ENCODE measurements at places on chromosomes 16 and 17.

DNA sequence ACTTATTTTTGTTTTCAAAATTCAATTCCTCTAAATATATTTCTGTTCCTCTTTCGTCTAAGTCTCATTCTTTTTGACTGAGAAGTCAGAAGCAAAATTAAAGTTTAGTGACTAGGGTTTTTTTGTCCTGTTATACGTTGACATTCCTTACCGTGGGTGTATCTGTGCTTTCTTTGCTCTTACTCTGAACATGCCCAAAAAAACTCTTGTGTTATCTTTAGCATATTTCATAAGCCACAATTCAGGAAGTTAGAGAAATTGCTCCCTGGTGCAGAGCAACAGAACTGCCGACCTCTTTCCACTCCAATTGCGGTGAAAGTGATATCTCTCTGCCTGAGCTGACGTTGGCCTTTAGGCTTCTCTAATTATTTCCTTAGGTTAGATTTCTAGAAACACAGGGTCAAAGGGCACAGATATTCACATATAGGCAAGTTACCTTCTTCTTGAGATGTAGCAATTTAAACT is 65.7 kb downstream of the CENPV start:
- no peak for DNase-seq

DNA sequence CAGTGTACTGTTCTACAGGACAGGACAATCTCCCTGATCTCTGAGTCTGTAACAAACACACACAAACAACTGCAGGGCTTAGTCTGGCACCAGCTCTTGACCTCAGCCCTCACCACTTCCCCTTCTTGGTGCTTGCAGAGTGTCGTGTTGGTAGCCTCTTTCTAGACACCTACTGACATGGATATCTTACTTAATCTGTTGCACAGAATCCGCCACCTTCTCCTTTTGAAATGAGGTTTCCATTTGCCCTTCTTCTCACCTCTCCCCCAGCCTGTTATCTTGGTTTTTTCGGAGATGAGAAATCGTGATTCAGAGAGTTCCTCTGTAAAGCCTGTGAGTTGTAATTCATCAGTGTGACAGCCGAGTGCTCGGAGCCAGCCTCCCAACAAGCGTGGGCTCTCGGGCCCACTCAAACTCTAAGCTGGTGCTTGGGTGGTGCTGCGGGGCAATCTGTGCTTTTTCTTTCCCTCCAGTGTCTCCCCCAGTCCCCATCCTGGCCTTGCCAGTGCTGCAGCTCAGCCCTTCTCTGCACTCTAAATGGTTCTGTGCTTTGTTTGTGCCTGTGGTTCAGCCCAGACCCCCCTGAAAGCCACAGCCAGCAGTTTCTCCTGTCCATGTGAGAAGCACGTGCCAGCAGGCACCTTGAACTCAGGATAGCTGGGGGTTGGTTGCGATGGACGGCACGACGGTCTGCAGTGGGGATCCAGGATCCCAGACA is 28.1 kb downstream of the KIAA0513 start:
- peak; percentile 17 for DNase-seq

GRCh38 chr17:6636105-6636504 is 4.4 kb downstream of the KIAA0753 start:
- DNase-seq, result no peak

- DNase-seq, result no peak
Observed at GRCh38 chr17:56798916-56799315, 34.8 kb downstream of the C17orf67 start.

- no peak for DNase-seq
Observed at GRCh38 chr17:21194703-21195102, 19.3 kb downstream of the TMEM11 start.

GRCh38 chr17:72177738-72178137 is 56.9 kb downstream of the SOX9 start:
- DNase-seq, result no peak

DNA sequence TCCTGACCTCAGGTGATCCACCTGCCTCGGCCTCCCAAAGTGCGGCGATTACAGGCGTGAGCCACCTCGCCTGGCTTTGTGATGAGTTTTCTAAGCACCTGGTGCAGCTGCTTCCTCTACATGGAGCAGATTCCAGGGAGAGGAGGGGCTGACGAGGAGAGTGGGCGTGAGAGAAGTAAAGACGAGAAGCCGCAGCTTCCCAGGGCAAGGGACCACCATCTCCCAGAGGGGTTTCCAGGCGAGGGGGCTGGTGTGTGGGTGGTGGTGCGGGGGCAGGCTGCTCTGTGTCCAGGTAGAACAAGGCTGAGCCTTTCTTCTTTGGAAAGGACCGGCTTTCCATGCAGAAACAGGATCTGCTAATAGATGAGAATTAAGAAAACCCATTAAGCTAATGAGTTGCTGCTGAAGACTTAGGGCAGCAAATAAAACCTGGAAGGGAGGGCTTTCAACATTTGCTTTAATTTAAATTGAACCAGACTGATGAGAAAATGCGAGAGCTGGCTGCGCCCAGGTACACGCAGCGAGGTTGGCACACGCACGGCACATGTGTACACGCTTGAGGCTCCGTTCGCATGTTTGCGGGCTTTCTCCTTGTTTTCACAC is 236.7 kb downstream of the RBFOX3 start:
- DNase-seq, result no peak

- no peak for DNase-seq
Observed at GRCh38 chr16:71528863-71529262, 2.6 kb downstream of the CHST4 start.

DNA sequence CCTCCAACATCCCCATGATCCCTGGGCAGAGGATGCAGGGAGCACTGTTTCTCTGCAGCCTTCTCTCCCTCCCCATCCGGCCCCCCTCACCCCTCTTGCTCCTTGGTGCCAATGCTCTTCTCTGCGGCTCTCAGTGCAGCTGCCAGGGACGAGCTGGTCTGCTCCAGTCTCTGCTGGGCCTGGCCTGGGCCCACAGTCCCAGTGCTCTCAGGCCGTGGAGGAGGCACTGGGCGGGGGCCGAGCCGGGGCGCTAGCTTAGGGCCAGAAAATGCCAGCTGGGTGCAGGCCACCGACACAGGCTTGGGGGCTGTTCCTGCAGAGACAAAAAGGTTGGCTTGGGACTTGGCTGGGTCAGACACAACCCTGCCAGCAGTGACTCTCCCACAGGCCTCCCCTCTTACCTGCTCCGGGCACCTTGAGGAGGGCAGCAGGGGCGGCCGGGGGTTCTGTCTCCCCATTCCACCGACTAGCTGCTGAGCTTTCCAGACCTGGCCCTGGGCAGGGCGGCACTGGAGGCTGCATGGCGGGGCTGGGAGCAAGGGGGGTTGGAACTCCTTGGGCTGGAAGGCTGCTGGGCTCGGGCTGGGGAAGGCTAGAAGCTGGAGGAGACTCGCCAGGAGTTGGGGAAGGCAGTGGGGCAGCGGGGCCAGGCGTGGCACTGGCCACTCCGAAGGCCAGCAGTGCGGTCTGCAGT is 13.8 kb downstream of the CASKIN2 start:
- DNase-seq, result no peak

- no peak for DNase-seq
Observed at GRCh38 chr16:57809276-57810196, 7.2 kb upstream of the KIFC3 start.

GRCh38 chr16:51971184-51971583 is 575.8 kb downstream of the TOX3 start:
- DNase-seq, result no peak

DNA sequence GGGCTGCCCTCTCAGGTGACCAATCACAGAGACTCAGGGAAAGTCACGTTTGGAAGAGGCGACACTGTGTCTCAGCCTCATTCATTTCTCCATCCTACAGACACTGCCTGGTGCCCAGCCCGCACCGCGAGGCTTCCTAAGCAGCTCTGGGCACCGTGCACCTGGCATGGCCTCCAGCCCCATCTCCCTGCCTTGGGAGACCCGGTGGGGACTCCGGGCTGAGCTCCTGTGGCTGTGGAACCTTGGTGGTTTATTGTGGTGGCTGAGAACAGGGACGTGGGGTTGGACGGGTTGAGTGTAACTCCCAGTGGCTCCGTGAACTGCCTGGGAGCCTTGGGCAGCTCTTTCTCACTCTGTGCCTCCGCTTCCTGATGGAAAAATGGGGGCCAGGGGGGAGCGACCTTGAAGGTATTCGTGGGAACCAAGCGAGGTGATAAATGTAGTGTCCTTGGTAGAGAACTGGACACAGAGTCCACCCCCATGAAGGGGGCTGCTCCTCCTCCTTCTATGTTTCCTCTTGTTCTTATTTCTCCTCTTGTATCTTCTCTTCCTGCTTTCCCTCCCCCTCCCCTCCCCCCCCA is 215.4 kb downstream of the SEC14L1 start:
- no peak for DNase-seq

DNA sequence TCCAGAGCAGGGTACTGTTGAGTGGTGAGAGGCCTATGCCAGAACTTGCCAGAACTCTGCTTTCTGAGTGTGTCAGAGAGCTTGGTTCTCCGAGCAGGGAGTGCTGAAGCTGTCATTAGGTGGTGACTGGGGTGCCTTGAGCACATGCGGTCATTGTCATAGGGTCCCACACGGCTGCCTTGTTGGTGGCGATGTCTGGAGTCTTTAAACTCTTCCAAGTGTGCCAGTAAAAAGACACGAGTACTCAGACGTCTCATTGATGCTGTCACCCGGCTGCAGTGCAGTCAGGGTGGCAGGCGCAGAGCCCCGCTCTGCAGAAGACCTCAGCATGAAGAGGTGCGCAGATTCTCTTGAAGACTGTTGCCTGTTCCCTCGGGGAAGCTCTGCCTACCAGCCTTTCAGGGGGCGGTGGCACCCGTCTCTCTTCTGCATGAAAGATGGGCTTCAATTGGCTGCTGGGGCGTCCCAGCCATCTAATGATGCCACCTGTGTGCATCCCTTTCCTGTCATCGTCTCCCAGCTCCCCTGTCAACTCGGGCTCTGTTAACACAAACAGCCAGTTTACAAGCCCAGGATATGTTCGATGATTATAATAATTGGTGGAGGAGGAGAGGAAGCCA is 58.3 kb downstream of the NKD1 start:
- no peak for DNase-seq

GRCh38 chr17:19833914-19834313 is 33.8 kb downstream of the ULK2 start:
- DNase-seq, result no peak

DNA sequence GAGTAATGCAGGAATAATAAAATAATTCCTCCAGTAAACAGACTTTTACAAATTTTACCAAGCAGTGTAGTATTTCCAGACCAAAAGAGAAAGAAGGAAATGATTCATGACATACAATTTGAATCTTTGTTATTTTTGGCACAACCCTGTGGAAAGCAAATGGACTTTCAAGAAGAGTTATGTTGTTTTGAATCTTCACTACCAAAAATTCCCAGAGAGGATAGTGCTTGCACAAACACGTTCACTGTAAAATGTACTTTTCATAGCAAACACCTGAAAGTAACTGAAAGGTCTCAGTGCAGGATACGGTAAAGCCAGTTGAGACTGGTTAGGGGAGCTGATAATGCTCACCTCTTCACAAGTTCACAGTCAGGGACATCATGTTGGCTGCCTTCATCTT is 107.1 kb downstream of the USP22 start:
- DNase-seq, result no peak

DNA sequence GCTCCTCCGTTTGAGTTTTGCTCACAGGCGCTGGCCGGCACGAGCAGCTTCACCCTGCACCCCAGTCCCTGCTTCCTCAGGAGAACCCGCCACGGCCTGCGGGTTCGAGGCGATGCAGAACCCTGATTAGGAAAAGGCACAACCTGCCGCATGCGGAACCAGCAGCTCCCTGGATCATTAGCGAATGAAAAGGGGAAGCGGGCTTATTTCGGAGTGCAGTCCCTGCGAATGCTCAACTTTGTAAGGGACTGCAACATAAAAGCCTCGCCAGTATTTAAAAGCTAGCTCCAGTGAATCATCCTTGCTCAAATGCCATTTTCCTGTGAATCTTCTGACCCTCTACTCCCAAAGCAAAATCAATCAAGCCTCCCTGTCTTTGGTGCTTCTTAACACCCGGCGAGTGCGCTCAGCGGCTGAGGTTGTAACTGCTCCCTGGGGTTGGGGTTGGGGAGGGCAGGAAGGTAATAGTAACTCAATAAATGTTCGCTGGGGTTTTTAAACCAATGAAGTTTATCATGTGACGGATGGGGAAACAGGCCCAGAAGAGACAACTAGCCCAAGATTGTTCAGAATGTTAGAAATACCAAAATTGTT is 678 bp upstream of the AKAP10 start:
- no peak for DNase-seq

- no peak for DNase-seq
Observed at GRCh38 chr16:27326738-27327585, 13.2 kb downstream of the IL4R start.

DNA sequence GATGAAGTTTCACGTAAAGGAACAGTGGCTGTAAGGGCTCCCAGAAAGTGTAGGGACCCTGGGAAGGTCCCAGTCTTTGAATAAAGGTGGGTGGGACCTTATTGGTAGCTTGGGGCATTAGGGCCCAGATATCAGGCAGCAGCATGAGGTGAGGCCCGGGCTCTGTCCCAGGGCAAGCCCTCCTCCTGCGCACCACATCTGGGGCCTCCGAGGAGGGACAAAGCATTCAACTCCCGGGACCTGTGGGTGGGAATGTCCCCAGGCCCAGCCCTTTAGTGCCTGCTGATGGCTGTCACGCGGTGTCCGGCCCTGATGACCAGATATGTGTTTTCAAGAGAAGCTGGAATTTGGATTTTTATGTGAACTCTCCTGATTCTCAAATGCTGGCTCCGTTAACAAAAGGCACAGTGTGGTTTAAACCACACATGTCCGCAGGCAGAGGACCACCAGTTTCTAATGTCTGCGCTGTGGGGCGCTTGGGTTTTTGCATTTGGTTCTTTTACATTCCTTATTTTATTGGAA is 30.4 kb downstream of the RAI1 start:
- no peak for DNase-seq

- DNase-seq, result no peak
Observed at GRCh38 chr17:61642768-61643167, 51.7 kb upstream of the NACA2 start.

GRCh38 chr17:66429680-66430079 is 127.3 kb downstream of the PRKCA start:
- no peak for DNase-seq

DNA sequence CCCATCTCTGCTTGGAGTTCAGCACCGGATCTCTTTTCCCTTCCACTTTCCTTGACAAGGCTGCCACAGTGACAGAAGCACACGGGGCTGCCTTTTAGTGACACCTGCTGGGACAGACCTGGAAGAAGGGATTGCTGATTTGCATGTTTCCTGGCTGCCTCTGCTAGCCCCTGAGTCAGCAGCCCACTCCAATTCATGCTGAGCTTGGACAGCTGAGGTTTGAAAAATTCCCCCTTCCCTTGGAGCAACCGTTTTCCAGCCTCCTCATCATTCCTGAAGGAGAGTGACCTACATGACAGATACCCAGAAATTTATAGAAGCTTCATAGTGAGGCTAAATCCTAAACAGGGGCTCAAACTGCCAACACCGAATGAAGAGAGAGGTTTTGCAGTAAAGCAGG is 18.8 kb upstream of the RBL2 start:
- no peak for DNase-seq

DNA sequence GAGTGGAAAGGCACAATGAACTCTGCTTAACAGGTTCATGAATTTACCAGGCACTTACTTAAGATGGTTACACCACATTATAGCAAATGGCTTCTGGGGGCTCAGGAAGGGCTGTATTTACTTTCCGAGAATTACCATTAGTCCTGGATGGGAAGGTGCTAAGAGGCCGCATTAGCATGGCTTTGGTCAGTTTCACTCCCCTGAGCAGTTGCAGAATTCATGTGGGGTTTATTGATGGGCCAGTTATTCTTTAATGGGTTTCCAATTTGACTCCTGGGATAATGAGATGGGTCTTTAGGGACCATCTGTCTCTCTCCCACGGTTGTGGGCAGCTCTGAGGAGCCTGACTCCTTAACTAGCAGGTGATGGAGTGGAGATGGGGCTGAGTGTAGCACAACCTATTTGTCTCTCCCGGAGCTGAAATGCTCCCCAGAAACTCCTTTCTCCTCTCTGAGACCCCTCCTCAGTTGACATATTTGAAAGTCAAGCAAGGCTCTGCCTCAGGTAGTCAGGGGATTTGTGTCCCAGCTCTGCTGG is 652.5 kb downstream of the HS3ST4 start:
- DNase-seq, result no peak
